ENCODE measurements at places on chromosomes 5 and 9. TPM values are rescaled to one million over a fixed set of nuclear protein-coding genes. Genes with fewer than 3 reads are reported as not detected.

The PLAC8L1 gene
- 3.8 TPM for total RNA-seq

The AJM1 gene
- total RNA-seq: 3.2 TPM

The WNT8A gene
- not detected for total RNA-seq

The GABRA6 gene
- total RNA-seq: not detected

The GDNF gene
- total RNA-seq: not detected

The CATSPER3 gene
- total RNA-seq: 1.4 TPM

DNA sequence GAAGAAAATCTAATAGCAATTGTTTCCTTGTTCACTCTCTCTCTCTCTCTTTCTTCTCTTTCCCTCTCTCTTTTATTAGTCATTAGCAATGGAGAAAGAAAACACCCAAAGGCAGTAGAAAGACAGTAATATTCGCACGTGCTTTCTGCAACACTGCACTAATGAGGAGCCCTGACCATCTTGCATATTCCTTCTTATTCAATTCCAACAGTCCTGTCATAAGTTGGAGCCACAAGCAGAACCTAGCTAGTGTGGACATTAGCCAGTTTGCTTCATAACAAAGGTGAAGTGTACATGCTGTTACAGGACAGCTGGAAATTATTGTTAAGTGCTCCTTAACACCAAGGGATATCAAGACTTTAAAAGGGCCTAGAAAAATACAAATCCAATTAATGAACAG, 63.4 kb downstream of the TRIM32 start:
- no peak for DNase-seq

DNA sequence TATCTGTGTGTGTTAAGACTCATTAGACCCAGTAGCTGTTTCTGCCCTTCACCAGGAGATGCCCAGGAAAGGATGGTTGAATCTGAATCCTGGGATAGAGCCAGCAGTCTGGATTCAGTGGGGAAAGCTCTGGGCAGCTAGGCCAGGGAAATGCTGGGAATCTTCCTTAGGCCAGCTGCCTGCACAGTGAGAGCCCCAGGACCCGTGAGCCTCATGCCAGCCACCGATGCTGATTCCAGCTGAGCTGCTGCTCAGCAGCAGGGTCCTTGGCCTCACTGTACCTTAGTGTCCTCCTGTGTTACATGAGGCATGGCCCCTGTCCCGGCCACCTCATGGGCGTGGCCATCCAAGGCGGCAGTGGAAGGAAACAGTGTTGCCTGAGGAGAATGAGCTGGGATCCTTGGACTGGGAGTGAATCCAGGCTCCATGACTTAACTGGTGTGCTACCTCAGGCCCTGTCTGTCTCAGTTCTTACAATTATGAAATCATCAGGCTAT, 87.1 kb downstream of the AMBP start:
- no peak for DNase-seq

DNA sequence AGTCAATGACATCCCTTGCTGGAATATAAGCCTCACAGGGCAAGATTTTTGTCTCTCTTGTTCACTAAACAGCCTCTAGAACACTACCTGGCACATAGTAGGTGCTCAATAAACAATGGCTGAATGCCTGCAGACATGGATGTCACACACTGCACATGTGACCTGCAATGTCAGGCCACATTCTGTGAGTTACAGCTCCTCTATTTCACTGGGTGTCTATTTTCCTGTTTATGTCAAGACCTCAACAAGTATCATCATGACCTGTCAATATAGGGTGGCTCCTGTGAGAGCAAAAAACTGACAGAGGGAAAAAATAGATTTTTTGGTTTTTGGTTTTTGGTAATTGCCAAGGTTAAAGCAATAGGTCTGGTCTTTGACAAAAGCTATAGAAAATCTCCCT, 144.6 kb upstream of the KLF9 start:
- no peak for DNase-seq

GRCh38 chr9:100088202-100088601, 10.6 kb downstream of the ERP44 start:
- DNase-seq: no peak

GRCh38 chr5:147985608-147986007, 78.2 kb upstream of the SPINK5 start:
- DNase-seq: no peak

- no peak for DNase-seq
Observed at GRCh38 chr9:88789785-88790184, 201.5 kb upstream of the S1PR3 start.

DNA sequence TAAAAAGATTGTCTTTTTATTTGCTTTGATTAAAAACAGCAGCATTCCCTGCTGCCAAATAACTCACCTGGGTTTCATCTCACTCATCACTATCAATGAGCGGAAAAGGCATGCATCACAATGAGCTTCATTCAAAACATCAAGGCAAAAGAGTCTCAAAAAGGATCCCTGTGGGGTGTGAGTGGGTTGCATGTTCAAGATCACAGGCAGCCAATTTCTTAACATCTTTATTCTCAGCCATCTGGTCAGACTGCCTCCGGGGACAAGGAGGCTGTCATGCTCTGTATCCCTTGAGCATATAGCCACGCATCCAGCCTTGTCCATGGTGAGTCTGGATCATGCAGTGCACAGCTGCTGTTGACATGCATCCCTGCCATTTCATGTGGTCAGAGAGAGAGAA, 117.1 kb downstream of the ICE1 start:
- no peak for DNase-seq

GRCh38 chr5:157574456-157575380, 857 bp downstream of the ADAM19 start:
- DNase-seq: no peak

GRCh38 chr5:129616517-129616916, 131.4 kb upstream of the MINAR2 start:
- DNase-seq: no peak

Data from Calu3 (cell line).